Left colon (tissue), 2 donors: ENCODE measurements at places on chromosomes 7 and 10. TPM values are rescaled to one million over a fixed set of nuclear protein-coding genes. Genes with fewer than 3 reads are reported as not detected.
A peak's percentile ranks its signal among the peaks of the same experiment; 100 is the strongest.

- DNase-seq: no peak
These were observed 11.9 kb upstream of the TEX36 start for GRCh38 chr10:125694883-125695282.

The TLL2 gene
- 0.37 TPM for total RNA-seq

- DNase-seq: no peak
These were observed 261.0 kb downstream of the HDAC9 start for GRCh38 chr7:18756378-18757050.

DNA sequence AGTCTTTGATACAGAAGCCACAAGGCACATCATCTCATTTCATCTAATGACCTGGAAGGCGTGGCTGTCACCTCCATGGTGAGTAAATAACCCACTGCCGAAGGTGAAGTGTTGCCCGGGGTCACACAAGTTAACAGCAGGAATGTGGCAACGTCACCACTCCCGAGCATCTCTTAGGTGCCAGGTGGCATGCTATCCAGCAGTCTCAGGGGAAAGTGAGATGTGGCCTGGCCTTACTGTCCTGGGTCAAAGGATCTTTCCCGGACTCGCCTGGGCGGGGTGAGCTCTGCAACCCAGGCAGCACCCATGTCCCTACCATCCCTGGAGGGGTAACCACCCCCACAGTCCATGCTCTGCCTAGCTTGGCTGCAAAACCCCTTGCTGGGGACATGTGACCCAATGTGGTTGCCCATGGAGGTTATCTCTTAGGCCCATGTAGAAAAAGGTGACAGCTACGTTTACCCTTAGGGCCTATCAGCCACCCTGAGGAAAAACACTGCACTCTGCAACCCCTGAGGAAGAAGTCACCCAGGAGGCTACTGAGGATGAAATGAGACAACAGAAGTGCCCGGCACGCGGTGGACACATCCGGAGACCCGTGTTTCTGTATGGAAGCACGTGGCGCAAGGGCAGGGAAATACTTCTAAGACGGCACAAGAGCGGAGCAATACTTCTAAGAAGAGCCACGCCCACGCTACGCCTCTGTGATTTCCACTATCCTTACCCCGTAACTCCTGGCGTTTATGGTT lies 52.0 kb downstream of the BAIAP2L1 start:
- peak; percentile 34 for DNase-seq

DNA sequence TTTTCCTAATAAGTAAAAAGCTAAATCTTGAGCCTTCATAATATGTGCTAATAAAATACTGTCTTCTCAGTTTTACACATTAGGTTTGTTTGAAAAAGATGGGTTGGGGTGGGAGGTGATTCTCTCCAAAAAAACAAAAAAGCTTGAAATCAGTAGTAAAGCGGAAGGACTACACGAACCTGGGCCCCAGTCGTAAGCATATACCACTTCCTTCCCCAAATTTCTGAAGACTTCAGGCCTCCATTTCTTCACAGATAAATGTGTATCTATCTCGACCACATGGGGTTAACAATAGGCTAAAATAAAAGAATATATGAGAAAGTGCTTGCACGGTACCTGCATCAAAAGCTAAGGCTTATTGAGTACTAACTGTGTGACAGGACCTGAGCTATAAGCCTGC lies 51.6 kb upstream of the PAX2 start:
- DNase-seq: no peak

The KLF14 gene
- total RNA-seq: not detected

The NKX6-2 gene
- not detected for total RNA-seq

GRCh38 chr7:157799076-157799685 lies 462.4 kb downstream of the DNAJB6 start:
- no peak for DNase-seq

- no peak for DNase-seq
These were observed 7.9 kb downstream of the CEP41 start for GRCh38 chr7:130432886-130433285.

The EPHB6 gene
- total RNA-seq: 3.2 TPM
